Right atrium auricular region (tissue), 2 donors: ENCODE measurements at places on chromosomes 5 and 9. TPM values are rescaled to one million over a fixed set of nuclear protein-coding genes. Genes with fewer than 3 reads are reported as not detected.

SUSD3 gene
- 1.6 TPM for total RNA-seq

PCDHB8 gene
- total RNA-seq: 0.90 TPM

NPR3 gene
- total RNA-seq: 51.0 TPM

CBY3 gene
- not detected for total RNA-seq

GRCh38 chr9:86219606-86220005 is 39.9 kb downstream of the C9orf153 start:
- H3K27ac ChIP-seq: no peak overlapping the region
- H3K36me3 ChIP-seq: no peaks in the 10 kb centered on the region
- no peaks in the 10 kb centered on the region for H3K4me1 ChIP-seq
- H3K4me3 ChIP-seq: no peak overlapping the region
- H3K27me3 ChIP-seq: no peaks in the 10 kb centered on the region

DNA sequence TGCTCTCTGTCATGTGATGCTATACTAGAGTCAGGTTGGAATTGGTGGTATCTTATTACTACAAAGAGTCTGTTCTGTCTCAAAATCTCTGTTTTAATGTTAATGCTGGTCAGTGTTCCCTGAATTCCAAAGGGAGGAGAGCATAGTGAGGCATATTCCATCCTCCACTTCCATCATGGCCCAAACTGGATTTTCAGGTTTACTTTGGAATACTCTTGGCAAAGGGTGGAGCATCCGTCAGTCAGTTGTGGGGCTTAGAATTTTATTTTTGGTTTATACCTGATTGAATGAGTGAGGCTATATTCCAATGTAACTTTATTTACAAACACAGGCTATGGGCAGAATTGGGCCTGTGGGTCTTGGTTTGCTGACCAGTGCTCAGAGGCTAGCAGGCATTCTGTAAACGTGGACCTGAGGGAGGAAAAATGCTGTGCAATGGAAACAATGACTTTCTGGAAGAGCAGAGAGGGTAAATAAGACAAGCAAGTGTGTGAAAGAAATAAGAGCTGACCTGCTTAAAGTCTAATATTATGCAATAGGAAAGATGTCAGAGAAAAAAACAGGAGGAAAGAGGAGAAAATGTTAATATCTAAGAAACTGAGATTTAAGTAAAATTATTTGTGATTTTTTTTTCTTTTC is 106.2 kb upstream of the CLINT1 start:
- H3K27ac ChIP-seq: no peak overlapping the region
- H3K36me3 ChIP-seq: no peaks in the 10 kb centered on the region
- no peak overlapping the region for H3K4me3 ChIP-seq

DNA sequence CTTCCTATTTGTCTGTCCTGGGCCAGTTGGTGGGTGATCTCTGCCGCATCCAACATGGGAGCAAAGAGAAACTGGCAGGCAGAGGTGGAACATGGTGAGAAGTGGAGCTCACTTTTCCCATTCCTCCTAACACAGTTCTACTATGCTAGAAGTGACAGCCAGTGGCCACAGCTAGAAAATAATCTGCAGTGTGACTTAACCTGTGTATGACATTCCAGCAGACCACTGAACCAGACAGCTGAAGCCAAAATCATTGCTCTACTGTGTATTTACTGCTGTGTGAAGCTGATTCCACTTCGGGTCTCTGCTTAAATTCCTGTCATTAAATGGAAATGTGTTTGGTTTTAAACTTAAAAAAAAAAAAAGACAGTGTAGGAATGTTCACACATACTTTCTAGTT is 523.0 kb downstream of the MTRR start:
- DNase-seq: no peak
- H3K4me1 ChIP-seq: no peaks in the 10 kb centered on the region
- H3K27me3 ChIP-seq: no peaks in the 10 kb centered on the region
- H3K36me3 ChIP-seq: no peaks in the 10 kb centered on the region
- no peak overlapping the region for H3K4me3 ChIP-seq

DNA sequence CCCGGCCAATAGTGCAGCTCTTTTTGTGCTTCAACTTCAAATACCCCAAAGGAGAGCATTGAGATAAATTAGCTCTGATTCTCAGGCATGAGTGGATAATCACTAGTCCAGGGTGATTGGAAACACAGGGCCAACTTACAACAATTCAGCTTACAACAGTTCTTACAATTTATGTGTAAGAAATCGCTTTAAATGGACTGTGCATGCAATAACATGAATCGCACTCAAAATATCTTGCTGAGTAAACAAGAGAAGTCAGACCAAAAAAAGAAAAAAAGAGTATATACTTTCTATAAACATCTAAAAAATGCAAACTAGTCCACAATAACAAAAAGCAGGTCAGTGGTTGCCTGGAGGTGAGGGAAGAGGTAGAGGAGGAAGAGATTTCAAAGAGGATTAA is 150.6 kb upstream of the EDIL3 start:
- no peaks in the 10 kb centered on the region for H3K36me3 ChIP-seq
- no peak overlapping the region for H3K4me3 ChIP-seq
- H3K27ac ChIP-seq: no peak overlapping the region
- DNase-seq: no peak
- no peaks in the 10 kb centered on the region for H3K4me1 ChIP-seq

GRCh38 chr9:136438548-136439480 is 831 bp downstream of the INPP5E start:
- H3K27ac ChIP-seq: peak overlapping the region; percentile 83
- no peaks in the 10 kb centered on the region for H3K4me1 ChIP-seq
- peaks cover 32% of the 10 kb centered on the region for H3K36me3 ChIP-seq
- H3K27me3 ChIP-seq: no peaks in the 10 kb centered on the region
- DNase-seq: no peak

GRCh38 chr9:89621031-89621430 is 16.2 kb downstream of the GADD45G start:
- no peak overlapping the region for H3K4me3 ChIP-seq
- H3K27ac ChIP-seq: peak overlapping the region; percentile 82
- H3K4me1 ChIP-seq: no peaks in the 10 kb centered on the region
- H3K36me3 ChIP-seq: no peaks in the 10 kb centered on the region

DNA sequence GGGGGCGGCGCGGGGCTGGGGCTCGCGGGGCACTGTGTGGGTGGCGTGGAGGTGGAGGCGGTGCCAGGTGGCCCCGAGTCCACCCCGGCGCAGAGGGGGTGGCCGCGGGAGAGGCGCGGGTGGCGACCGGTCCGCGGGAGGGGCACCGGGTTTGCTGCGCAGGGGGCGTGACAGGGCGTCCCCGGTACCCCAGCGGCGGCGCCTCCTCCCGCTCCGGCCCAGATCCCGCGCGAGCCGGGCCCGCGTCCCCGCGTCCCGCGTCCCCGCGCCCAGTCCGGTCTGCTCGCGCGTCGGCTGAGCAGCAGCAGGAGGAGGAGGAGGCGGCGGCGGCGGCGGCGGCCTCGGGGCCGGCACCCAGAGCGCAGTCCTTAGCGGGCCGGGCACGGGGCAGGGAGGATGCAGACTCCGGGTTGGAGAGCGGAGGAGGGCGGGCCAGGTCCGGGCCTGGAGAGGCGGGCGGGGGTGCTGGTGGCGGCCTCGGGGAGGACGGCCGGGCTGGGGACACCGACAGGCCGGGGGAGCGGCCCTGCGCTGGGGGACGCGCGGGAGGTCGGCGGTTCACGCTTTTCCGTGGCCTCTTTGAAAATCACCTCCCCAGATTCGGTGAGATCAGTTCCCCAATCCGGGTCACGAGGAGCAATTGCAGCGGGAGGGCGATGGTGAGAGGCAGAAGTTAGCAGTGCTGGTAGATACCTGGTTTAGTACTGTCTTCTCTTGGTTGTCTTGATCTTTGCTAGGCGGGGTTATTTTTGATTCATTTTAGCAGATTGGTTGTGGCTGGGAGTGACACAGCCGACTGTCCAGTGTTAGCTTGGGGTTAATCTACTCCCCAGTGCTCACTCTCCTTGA is 1.7 kb downstream of the TRIO start:
- H3K36me3 ChIP-seq: no peaks in the 10 kb centered on the region
- peak overlapping the region; percentile 92 for H3K27ac ChIP-seq
- no peaks in the 10 kb centered on the region for H3K27me3 ChIP-seq

GRCh38 chr5:35771300-35771699 is 85.4 kb upstream of the IL7R start:
- H3K4me1 ChIP-seq: no peaks in the 10 kb centered on the region
- no peak overlapping the region for H3K4me3 ChIP-seq
- no peak for DNase-seq
- H3K36me3 ChIP-seq: no peaks in the 10 kb centered on the region
- H3K27me3 ChIP-seq: no peaks in the 10 kb centered on the region

DNA sequence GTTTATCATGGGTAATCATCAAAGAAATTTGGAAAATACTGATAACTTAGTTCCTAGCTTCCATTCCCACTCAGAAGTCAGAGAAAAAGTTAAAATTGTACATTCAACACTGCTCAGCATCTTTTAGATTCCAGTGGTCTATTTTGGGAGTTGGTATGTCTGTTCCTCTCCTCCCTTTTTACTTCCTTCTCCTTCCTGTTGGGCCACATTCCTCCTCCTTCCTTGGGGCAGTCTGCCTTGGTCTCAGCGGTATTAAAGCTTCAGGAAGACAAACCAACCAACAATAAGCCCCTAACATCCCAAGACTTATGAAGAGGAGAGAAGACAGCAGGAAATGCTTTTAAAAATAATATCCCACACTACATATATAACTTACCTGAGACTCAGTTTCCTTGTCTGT is 49.9 kb upstream of the SSBP2 start:
- DNase-seq: no peak
- no peak overlapping the region for H3K27ac ChIP-seq
- no peaks in the 10 kb centered on the region for H3K27me3 ChIP-seq
- no peaks in the 10 kb centered on the region for H3K4me1 ChIP-seq
- no peak overlapping the region for H3K4me3 ChIP-seq
- no peaks in the 10 kb centered on the region for H3K36me3 ChIP-seq

GRCh38 chr9:127139775-127140174 is 17.3 kb upstream of the ANGPTL2 start:
- H3K27ac ChIP-seq: no peak overlapping the region
- H3K4me3 ChIP-seq: no peak overlapping the region
- H3K36me3 ChIP-seq: no peaks in the 10 kb centered on the region
- H3K4me1 ChIP-seq: peaks cover 33% of the 10 kb centered on the region
- DNase-seq: no peak

DNA sequence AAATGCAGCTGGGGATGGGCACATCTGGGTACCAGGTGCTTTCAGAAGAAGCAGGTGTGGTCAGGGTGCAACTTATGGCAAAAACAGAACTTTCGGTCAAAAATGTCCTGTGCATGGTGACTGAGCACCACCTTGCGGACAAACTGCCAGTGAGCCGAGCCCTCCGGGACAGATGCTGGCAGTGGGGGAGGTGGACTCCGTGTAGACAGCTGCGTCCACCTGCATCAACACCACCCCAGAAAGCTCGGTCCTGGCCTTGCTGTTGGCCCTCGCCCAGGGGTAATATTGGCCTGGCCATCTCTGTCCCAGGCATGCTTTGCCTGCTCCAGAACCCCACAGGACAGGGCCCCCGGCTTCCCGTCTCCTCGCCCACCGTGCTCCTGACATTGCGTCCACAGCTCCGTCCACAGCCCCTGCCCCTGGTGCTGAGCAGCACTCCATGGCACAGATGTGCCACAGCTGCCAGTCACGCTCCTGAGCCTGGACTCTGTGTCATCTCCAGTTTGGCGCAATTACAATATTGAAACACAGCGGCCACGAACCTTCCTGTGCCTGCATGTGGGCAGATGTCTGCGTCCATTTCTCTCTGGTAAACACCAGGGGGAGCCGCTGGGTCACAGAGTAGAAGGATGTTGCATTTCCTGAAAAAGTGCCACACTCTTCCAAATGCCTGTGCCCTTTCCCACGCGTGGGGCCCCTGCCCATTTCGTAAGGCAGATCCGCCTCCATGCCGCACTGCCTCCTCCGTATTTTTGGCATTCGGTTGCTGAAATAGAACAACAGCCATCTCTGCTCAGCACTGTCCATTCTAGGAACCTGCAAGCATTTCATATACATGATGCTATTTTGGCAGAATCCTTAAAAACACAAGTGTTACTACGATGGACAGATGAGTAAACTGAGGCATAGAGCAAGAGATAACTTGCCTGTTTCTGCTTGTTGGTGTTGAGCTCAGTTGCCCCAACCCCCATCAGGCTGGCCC is 33.4 kb upstream of the SLC6A19 start:
- no peak overlapping the region for H3K27ac ChIP-seq
- no peaks in the 10 kb centered on the region for H3K4me1 ChIP-seq
- peak; percentile 77 for DNase-seq
- no peaks in the 10 kb centered on the region for H3K36me3 ChIP-seq

- no peaks in the 10 kb centered on the region for H3K4me1 ChIP-seq
- no peak for DNase-seq
- no peak overlapping the region for H3K27ac ChIP-seq
Measured at GRCh38 chr5:156331845-156332244, 4.9 kb downstream of the SGCD start.
